ENCODE measurements at places on chromosomes 12 and 14.
A peak's percentile ranks its signal among the peaks of the same experiment; 100 is the strongest.

GRCh38 chr14:88695870-88696269 lies 96.9 kb downstream of the EML5 start:
- DNase-seq = no peak

DNA sequence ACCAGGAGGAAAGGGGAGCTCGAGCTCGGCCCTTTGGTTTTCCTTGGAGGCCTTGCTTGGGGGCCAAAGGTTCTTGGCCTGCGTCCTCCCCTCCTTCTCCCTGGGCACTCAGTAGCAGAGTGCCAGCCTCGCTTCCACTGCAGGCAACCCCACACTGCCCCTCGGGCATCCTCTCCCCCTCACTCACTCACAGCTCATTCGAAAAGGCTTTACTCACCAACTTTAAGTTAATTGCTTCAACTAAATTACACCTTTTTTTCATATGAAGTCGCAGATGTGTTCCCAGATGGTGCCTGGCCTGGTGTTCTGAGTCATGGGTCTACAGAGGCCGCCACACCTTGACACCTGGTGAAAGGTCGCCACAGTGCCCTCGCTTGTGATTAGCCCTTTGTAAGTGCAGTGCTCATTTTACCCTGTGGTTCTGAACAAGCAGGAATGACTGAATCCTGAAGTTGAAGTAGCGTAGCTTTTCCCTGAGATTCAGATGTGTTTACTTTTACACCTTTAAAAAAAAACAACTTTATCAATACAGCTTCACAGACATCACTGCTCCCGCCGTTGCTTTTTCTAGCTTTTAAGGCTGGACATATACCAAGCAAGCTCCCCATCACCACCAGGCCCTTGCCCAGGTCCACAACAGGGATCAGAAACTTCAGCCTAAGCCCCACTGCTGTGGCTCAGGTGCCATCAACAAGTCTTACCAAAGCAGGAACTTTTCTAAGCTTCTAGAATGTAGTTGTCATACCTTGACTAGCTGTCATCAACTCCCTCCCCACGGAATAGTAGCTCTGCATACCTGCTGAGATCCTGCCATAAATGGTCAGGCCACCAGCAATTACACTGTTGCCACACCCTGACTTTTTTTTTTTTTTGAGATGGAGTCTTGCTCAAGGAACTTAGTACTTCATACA lies 20.3 kb upstream of the ADIPOR2 start:
- no peak for DNase-seq

GRCh38 chr12:6492838-6493496 lies at the start of gene MRPL51:
MRPL51 (minus strand) TSS chr12:6493262; CDS start chr12:6493136, 126 bp downstream.
- DNase-seq = peak; percentile 97

DNA sequence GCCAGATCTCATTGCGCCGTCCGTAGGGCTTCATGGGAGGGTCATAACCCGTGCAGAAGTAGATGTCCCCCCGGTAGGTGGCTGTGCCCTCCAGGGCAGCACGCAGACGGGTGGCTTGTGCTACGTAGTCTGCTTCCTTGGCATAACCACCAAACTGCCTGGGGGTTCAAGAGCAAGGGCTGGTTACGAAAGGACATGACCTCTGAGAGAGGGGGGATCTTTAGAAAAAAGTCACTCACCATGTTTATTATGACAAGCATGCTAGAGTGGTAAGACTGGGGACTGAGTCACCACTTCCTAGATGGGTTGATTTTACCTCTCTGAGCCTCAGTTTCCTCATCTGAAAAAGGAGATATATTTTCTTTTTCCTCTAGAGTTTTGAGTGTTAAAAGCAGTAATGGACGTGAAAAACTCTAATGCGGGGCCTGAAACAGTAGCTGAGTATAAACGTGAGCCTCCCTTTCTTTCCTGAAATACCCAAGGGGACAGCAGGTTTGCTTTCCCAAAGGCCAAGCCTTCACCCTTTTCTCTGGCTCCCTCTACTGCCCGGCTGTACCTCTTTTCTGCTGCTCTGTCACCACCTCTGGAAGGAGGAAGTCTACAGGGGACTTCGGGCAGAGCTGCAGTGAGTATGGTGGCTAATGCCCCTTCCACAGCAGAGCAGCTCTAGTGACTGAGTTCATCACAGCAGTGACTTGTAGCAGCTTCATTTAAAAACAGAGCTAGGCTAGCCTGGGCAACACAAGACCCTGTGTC lies 23.5 kb upstream of the GPRC5D start:
- peak; percentile 59 for DNase-seq

DNA sequence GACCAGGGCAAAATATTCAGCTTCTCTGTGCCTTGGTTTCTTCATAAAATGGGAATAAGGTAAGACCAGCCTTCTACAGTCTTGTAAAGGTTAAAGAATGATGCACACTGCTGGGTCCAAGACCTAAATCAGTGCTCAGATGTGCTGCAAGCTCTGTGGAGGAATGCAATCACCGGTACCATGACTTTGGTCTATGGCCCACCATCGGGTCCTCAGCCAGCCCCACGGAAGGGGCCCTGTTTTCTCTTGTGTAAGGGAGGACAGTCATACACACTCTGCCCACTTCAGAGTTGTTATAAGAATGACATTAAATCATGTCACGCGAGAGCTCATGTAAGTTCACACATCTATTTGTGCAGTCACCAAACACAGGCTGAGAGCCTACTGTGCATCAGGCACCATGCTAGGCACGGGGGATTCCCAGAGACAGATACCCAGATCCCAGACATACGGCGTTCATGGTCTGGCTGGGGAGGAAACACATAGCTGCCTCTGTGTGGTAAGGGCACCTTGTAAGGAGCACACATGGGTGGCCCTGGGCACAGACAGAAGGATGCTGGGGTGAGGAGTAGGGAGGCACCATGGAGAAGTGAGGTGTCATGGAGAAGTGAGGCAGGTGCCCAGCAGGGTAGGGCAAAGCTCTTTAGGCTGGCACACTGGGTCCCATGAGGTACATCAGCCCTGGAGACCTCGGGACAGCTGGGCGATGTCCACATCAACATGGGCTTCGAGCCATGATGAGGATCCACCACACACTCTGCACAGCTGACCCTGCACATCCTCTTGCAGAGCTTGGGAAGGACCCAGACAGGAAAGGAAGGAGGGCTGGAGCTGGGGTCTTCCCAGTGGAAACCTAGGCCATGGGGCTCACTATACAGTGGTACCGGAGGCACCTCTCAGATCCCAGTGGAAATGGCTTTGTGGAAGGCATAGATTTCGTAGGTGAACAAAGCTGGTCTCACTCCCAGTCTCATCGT lies 190.4 kb upstream of the DIO3 start:
- no peak for DNase-seq

DNA sequence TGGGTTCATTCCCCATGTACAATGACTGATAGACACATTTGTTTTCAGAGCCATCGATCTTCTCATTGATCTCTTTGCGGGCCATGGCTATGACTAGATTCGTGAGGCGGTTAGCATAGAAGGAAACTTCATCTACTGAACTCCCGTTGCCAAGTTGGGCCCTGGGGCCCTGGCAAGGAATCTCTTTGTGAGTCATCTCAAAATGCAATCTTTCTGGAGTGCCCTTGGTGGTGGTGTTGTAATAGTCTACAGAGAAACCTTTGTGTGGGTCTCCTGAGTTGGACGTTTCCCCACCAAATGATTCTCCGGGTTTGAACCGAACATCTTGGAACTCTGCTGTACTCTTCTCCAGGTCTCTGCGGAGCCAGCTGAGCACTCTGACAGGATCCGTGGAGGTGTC lies 20.4 kb downstream of the AKAP3 start:
- DNase-seq = no peak

GRCh38 chr14:100837805-100838350 lies 12.0 kb downstream of the MEG3 start:
- DNase-seq = no peak

GRCh38 chr14:50955373-50956043 lies 11.2 kb upstream of the PYGL start:
- DNase-seq = peak; percentile 92

GRCh38 chr14:105325303-105325702 lies 10.8 kb downstream of the PACS2 start:
- no peak for DNase-seq

DNA sequence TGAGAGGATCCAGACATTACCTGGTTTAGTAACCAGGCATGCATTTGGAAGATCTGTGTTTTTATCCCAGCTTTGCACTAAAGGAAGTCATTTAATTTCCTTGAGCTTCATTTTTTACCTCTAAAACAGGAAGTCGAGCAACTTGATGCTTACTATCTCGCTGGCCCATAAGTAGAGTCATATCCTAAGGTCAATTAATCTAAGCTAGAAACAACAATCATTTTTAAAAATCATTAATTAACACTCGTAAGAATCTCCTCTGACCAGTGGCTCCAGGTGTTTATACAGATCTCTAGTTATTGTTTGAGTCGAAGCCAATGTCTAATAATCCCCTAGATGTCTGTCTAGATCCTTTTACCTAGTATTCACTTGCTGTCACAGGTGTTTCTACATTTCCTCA lies 355.8 kb upstream of the DCN start:
- no peak for DNase-seq

GRCh38 chr12:9776781-9777180 lies 16.1 kb upstream of the CD69 start:
- no peak for DNase-seq

DNA sequence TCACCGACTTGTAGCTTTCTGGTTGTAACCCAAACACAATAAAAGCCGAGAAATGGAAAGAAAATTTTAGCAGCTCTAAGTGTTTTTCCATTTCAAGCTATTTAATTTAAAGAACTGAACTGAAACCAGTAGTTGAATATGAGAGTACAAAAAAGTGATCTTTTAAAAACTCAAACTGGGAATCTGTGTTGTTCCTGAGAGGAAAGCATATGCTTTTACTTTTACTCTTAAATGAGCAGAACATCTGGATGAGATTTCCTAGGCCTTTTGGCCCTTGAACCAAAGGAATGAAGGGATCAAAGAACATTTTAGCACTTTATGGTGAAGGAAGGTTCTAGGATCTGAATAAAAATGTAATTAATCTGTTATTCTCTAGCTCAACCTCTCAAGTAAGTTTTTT lies 1.3 kb downstream of the KERA start:
- no peak for DNase-seq

DNA sequence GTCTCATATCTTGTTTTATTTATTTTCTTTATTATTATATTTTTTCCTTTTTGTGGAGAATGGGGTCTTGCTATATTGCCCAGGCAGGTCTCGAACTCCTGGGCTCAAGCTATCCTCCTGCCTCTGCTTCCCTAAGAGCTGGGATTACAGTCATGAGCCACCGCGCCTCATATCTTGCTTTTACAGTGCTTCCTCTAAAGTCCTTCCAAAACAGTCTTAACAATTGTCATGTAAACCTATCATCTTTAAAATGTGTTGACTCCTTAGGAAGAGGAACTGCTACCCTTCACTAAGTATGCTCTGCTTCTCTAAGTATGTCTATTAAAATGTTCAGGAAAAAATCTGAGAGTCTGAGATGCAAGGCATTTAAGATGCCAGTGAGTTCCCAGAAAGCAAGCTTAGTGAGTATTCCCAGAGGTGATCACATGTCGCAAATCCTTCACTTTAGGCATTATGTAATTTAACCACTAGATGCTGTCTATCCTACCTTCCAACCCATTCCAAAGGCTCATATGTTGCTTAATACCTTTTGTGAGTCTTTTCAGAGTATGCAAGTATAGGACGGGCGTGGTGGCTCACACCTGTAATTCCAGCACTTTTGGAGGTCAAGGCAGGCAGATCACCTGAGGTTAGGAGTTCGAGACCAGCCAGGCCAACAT lies 19.7 kb upstream of the FOXJ2 start:
- no peak for DNase-seq

GRCh38 chr14:102729825-102730224 lies 47.4 kb upstream of the TRAF3 start:
- DNase-seq = no peak

DNA sequence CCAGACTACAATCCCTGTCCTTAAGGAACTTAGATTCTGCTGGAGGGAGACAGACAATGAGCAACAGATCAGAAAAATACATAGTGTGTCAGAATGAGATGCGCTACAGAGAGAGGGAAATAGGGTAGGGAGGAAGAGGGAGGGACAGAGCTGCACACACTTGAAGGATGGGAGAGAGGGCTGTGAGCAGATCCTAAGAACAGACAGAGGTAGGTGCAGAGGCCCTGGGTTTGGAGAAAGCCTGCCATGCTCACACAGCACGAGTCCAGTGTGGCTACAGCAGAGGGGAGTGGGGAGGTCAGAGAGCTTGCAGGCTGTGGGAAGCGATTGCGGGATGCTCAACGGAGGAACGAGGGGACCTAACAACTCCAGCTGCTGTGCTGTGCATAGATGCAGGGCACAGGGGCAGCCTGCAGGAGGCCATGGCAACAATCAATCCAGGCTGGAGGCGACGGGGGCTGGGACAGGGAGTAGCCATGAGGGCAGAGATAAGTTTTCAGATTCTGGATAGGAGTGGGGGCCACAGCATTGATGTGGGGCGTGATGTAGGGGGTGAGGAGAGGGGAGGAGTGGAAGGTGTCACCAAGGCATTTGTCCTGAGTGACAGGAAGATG lies 20.7 kb downstream of the FAIM2 start:
- DNase-seq = no peak

- no peak for DNase-seq
Observed at GRCh38 chr14:49997991-49998390, 105.1 kb downstream of the ARF6 start.

- no peak for DNase-seq
Observed at GRCh38 chr12:84689638-84690037, 223.0 kb downstream of the SLC6A15 start.

- DNase-seq = no peak
Observed at GRCh38 chr12:89567691-89568239, 41.9 kb upstream of the POC1B start.

GRCh38 chr14:66228267-66228970 lies 257.8 kb upstream of the CCDC196 start:
- DNase-seq = no peak

DNA sequence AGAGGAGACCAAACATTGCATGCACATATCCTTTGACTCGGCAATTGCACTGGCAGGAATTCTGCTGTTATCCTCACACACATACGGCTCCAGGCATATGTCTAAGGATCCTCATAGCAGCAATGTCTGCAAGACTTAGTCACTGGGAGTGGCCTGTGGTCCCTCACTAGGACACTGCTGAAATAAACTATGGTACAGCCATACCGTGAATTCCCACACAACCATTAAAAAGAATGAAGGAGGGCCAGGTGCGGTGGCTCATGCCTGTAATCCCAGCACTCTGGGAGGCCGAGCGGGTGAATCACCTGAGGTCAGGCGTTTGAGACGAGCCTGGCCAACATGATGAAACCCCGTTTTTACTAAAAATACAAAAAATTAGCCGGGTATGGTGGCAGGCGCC lies 105.1 kb downstream of the ZFP36L1 start:
- peak; percentile 25 for DNase-seq

DNA sequence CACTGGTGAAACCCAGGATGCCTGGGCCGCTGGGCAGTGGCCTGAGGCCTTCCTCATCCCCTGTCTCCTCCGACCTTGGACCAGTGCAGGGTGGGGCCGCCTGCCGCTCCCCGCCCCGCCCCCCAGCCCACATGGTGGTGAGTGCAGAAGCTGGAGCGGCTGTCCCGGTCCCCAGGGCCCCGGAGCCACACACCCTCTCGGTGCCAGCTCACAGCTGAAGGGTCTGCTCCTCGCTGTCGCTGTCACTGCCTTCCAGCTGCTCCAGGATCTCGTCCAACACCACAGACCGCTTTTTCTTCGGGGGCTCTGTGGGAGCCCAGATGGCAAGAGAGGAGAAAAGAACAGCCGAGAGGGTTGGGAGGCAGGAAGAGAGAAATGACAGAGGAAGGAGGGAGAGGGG lies 143.1 kb downstream of the RBM19 start:
- DNase-seq = no peak

- no peak for DNase-seq
Observed at GRCh38 chr12:108287227-108287626, 51.9 kb downstream of the CMKLR1 start.

- DNase-seq = no peak
Observed at GRCh38 chr14:83347874-83348273, 1814.2 kb upstream of the SEL1L start.

Measured in ELF-1 (cell line).